ENCODE measurements at places on chromosomes 6 and 20. TPM values are rescaled to one million over a fixed set of nuclear protein-coding genes. Genes with fewer than 3 reads are reported as not detected.

GRCh38 chr20:25643716-25644115, 19.9 kb upstream of the NANP start:
- H3K27ac ChIP-seq: no peak overlapping the region
- H3K27me3 ChIP-seq: no peaks in the 10 kb centered on the region
- no peak overlapping the region for H3K4me3 ChIP-seq
- no peaks in the 10 kb centered on the region for H3K4me1 ChIP-seq

DNA sequence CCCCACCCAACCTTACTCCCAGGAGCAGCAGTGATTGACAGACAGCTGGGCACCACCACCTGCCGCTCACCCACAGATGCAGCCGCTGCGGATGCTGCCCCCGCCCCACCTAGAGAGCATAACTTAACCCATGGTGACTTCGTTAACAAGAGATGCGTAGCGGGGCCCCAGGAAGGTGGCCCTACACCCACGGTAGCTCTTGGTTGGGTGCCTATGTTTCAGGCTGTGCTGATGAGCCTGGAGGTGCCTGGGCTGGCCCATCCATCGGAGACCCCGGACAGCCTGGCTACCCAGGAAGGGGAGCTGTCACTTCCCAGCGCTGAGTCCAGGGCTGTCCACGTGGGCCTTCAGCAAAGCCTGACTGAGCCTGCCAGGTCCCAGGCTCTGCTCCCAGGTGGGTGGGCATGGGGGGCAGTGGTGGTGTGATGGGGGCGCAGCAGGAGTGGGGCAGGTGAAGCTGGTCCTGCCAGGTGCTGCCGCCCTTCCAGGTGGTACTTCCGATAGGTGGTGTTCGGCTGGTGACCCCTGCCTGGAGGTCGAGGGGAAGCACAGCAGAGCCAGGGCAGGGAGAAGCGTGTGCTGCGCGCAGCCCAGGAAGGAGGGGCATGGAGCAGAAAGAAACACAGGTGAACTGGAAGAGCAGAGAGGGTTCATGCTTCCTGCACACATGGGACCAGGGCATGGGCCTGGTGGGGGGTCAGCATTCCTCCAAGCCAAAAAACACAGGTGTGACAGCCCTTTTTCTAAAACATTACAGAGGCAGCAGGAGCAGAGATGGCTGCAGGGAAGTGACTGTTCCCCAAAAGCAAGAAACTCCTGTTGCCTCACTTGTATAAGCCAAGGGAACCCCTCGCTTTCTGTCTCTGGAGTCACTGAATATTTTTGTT, 56.9 kb downstream of the SYNJ2 start:
- peaks cover 48% of the 10 kb centered on the region for H3K4me1 ChIP-seq
- peaks cover 8% of the 10 kb centered on the region for H3K36me3 ChIP-seq
- DNase-seq: no peak
- H3K4me3 ChIP-seq: no peak overlapping the region

DNA sequence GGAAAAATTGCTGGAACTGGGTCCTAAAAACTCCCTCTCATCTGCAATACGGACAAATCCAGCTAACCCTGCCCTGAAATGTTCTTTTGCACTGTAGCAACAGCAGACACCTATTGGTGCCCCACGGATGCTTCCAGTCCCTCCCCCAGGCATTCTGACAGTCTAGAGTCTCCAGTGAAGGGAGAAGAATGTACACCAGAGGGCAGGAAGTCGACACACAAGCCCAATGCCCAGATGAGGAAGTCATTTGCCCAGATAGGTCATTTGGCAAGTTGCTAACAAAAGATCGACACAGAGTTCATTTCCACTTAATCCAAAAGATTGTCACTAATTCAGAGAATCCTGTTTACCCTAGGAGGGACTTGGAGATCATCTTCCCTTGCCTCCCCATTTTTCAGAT, 293.0 kb upstream of the PRDM1 start:
- H3K4me3 ChIP-seq: no peak overlapping the region
- no peak for DNase-seq
- H3K4me1 ChIP-seq: peaks cover 58% of the 10 kb centered on the region
- peaks cover 7% of the 10 kb centered on the region for H3K27me3 ChIP-seq
- H3K27ac ChIP-seq: no peak overlapping the region
- H3K36me3 ChIP-seq: peaks cover under 1% of the 10 kb centered on the region

DNA sequence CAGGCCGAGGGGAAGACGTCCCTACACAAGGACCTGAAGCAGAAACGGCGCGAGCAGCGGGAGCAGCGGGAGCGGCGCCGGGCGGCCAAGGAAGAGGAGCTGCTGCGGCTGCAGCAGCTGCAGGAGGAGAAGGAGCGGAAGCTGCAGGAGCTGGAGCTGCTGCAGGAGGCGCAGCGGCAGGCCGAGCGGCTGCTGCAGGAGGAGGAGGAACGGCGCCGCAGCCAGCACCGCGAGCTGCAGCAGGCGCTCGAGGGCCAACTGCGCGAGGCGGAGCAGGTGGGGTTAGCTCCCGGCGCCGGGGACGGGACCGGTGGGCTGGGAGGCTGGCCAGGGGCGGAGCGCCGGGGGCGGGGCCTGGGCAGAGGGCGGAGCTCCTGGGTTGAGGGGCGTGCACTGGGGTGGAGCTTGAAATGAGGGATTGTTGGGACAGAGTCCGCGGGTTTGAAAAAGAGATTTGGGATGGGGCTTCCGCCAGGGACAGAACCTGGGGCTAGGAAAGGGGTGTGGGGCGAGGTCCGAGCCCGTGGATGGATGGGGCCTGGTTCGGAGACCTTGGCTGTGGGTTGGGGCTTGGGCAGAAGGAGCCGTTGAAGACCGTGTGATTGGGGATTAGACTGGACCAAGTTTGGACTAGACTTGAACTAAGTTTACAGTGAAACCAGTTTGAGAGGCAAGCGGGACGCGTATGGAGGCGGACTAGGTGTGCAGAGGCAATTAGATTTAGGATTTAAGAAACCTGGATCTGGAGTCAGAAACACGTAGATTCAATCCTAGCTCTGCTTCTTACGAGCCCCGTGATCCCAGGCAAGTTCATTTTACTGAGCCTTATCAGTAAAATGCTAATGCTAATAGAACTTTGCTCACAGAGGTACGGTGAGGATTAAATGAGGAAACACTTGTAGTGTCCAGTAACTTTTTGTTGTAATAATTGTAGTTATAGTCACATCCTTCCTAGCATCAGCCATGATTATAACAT, 20.9 kb downstream of the DEF6 start:
- peaks cover 33% of the 10 kb centered on the region for H3K4me1 ChIP-seq
- H3K27ac ChIP-seq: no peak overlapping the region
- peaks cover 56% of the 10 kb centered on the region for H3K36me3 ChIP-seq
- no peaks in the 10 kb centered on the region for H3K27me3 ChIP-seq
- DNase-seq: no peak

DNA sequence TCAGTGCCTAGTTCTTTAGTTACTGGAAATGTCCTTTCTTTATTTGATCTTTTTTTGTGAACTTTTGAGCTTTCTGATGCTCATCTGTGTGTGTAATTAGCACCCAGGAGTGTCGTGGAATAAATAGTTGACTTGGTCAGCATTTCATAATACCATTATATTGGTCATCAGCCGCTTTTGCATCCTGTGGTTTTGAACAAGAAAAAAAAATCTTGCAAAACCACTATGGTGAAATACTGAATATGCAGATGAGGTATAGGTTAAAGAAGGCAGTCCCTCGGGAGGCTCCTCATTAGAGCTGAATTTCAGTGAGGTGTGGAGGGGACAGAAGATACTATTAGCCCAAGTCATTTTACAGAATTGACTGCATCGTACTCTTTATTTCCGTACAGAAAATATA, 90.1 kb downstream of the FOXO3 start:
- H3K27ac ChIP-seq: no peak overlapping the region
- no peak overlapping the region for H3K4me3 ChIP-seq
- no peak for DNase-seq
- no peaks in the 10 kb centered on the region for H3K27me3 ChIP-seq
- peaks cover 17% of the 10 kb centered on the region for H3K4me1 ChIP-seq
- no peaks in the 10 kb centered on the region for H3K36me3 ChIP-seq

GRCh38 chr6:16769131-16769985, 8.1 kb upstream of the ATXN1 start:
- no peaks in the 10 kb centered on the region for H3K36me3 ChIP-seq
- DNase-seq: peak; percentile 72
- H3K27me3 ChIP-seq: peaks cover 8% of the 10 kb centered on the region
- peaks cover 73% of the 10 kb centered on the region for H3K4me1 ChIP-seq
- no peak overlapping the region for H3K27ac ChIP-seq

DNA sequence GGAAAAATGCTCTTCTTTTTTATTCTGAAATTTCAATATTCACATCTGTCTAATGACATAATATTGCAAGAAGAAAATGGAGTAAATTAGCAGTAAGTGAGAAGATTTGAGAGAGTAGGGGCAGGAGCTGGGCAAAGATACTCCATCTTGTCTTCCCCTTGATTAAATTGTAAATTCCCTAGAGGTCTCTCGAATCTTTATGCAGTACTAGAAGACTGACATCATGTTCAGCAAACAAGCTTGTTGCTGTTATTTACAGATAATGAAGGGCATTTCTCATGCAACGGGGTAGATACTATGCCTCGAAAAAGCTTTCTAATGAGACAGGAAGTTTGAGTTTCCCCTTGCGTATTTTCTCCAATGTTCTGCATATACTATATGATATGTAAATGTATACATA, 306.9 kb upstream of the PTCHD4 start:
- H3K36me3 ChIP-seq: peaks cover 2% of the 10 kb centered on the region
- no peak for DNase-seq
- H3K27me3 ChIP-seq: no peaks in the 10 kb centered on the region

- no peak for DNase-seq
- no peak overlapping the region for H3K4me3 ChIP-seq
- no peaks in the 10 kb centered on the region for H3K4me1 ChIP-seq
- no peaks in the 10 kb centered on the region for H3K36me3 ChIP-seq
Observed at GRCh38 chr20:61940976-61941720, 124.5 kb downstream of the TAF4 start.

DNA sequence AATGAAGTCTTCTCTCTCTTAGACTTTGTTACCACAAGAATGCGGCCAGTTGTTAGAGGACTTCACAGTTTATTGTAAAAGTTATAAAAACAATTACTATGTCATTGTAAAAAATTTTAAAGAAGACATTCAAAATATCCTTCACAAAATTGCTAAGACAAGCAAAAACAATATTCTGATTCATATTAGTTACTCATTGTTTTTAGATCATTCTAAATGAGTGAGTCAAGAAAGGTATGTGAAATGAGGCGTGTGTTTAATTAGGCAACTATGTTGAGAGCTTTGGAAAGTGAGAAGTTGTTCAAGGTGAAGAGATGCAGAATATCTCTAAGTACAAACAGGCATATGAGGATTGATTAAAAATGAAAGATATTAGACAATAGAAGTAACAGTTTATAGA, 875.3 kb downstream of the EYS start:
- peaks cover 3% of the 10 kb centered on the region for H3K36me3 ChIP-seq
- no peak overlapping the region for H3K4me3 ChIP-seq
- no peak overlapping the region for H3K27ac ChIP-seq
- no peaks in the 10 kb centered on the region for H3K4me1 ChIP-seq
- H3K27me3 ChIP-seq: no peaks in the 10 kb centered on the region

GRCh38 chr6:25407431-25407830, 128.3 kb downstream of the CARMIL1 start:
- H3K36me3 ChIP-seq: no peaks in the 10 kb centered on the region
- no peak overlapping the region for H3K27ac ChIP-seq
- H3K4me1 ChIP-seq: peaks cover 24% of the 10 kb centered on the region
- H3K27me3 ChIP-seq: no peaks in the 10 kb centered on the region

DNA sequence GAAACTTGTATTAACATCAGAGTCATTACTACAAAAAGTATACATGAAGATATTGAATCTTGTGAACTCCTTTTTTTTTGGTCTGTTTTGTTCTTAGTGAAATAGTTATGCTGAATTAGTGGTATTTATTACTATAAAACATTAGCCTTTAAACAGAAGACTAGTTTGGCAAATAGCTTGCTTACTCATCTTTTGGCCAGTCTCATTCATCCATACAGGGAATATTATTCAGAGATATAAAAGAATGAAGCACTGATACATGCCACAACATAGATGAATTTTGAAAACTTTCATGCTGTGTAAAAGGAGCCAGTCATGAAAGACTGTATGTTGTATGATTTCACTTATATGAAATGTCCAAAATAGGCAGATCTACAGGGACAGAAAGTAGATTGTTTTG, 205.9 kb downstream of the ZFAND3 start:
- no peaks in the 10 kb centered on the region for H3K27me3 ChIP-seq
- no peak overlapping the region for H3K27ac ChIP-seq
- no peak overlapping the region for H3K4me3 ChIP-seq
- peaks cover 6% of the 10 kb centered on the region for H3K36me3 ChIP-seq
- no peak for DNase-seq
- H3K4me1 ChIP-seq: peaks cover 47% of the 10 kb centered on the region

DNA sequence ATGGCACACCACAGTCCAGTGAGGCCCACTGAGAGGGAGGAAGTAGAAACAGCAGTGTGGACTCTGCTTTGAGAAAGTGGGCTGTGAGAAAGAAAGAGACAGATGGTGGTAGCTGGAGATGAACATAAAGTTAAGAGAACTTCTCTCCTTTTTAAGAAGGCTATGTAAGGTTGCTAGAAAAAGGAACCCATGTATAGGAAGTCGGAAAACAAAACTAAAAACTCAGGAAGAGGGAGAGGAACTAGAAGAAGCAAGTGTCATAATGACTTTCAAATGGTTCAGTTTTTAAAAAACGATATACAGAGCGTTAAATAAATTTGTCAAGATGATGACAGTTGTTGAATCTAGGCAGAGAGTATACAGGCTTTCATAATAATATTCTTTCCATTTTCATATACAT, 25.4 kb upstream of the GMNN start:
- no peak overlapping the region for H3K4me3 ChIP-seq
- peaks cover 9% of the 10 kb centered on the region for H3K27me3 ChIP-seq
- H3K27ac ChIP-seq: no peak overlapping the region
- DNase-seq: no peak
- H3K36me3 ChIP-seq: peaks cover 8% of the 10 kb centered on the region
- H3K4me1 ChIP-seq: peaks cover 9% of the 10 kb centered on the region

GRCh38 chr20:13404293-13404692, 183.2 kb downstream of the ISM1 start:
- H3K4me3 ChIP-seq: no peak overlapping the region
- H3K27ac ChIP-seq: no peak overlapping the region
- no peaks in the 10 kb centered on the region for H3K4me1 ChIP-seq

DNA sequence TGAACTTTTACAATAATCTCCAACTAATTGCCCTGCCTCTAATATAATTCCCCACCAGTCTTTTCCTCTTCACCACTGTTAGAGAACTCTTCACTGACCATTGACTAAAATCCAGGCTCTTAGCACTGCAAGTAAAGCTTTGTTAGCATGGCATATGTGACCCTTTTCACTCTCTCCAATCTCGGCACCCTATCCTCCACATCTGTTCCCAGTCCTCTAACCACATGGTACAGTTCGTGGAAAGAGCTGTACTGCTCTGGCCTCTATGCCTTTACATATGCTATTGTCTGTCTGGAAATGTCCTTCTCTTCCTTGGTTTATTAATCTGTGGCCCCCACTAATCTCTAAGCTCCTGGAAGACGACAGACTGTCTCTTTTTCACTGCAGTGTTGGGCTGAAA, 63.0 kb upstream of the EIF2S2 start:
- no peaks in the 10 kb centered on the region for H3K36me3 ChIP-seq
- no peaks in the 10 kb centered on the region for H3K4me1 ChIP-seq
- H3K4me3 ChIP-seq: no peak overlapping the region
- no peaks in the 10 kb centered on the region for H3K27me3 ChIP-seq
- no peak overlapping the region for H3K27ac ChIP-seq

The HSP90AB1 gene
- total RNA-seq: 915 TPM

The FAM83B gene
- total RNA-seq: not detected

The NMBR gene
- total RNA-seq: not detected

The SYNDIG1 gene
- not detected for total RNA-seq

The EYS gene
- not detected for total RNA-seq

The CFAP61 gene
- total RNA-seq: not detected

The LY6G6F gene
- total RNA-seq: not detected

The ENPP5 gene
- 0.16 TPM for total RNA-seq

The SIRPB1 gene
- total RNA-seq: 0.91 TPM
